ENCODE measurements at places on chromosomes 7 and 10.

GRCh38 chr7:40680657-40681056 is 545.9 kb downstream of the SUGCT start:
- no peak for DNase-seq

GRCh38 chr10:101301111-101301731 is 52.7 kb upstream of the BTRC start:
- DNase-seq, result no peak

DNA sequence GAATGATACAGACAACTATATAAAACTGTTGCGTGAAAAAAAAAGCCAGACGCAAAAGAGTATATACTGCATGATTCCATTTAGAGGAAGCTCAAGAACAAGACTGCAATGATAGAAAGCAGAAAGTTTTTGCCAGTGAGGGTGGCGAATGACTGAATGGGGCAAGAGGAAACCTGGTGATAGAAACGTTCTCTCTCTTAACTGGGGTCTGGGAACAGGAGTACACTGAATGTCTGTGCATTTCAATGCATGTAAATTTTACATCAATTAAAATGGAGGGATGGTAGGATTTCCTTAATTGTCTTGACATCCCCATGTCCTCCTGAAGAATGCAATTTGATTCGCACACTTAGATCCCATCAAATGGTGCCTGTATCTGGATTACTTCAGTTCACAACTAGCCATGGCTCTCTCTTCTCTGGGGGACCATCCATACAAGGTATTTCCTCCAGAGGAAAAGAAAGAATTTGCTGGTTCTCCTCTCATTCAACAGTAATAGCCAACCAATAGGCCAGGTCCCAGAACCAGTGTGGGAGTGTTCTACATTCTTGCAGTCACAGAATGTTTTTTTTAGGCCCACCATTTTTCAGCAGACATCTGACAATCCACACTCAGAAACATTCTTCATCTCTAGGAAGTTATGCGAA is 221.0 kb upstream of the KLF14 start:
- DNase-seq, result no peak

- no peak for DNase-seq
Measured at GRCh38 chr10:35426657-35427056, 90.3 kb downstream of the CCNY start.

- no peak for DNase-seq
Measured at GRCh38 chr10:52284416-52285013, 29.6 kb upstream of the DKK1 start.

GRCh38 chr7:112280267-112280666 is 73.8 kb downstream of the ZNF277 start:
- DNase-seq, result no peak

DNA sequence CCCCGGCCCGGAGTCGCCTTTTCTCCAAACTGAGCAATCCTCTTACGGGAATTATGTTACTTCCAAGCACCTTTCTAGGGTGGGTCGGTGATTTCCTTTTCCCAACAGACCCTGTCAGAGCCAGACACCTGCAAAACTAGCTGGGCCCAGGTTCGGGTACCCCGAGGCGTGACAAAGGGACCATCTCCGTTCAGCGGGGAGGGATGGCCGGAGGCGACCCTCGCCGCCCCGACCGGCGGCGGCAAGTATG is 445 bp downstream of the PPA1 start:
- no peak for DNase-seq

GRCh38 chr10:32190890-32191491 is 134.8 kb upstream of the KIF5B start:
- DNase-seq, result no peak

DNA sequence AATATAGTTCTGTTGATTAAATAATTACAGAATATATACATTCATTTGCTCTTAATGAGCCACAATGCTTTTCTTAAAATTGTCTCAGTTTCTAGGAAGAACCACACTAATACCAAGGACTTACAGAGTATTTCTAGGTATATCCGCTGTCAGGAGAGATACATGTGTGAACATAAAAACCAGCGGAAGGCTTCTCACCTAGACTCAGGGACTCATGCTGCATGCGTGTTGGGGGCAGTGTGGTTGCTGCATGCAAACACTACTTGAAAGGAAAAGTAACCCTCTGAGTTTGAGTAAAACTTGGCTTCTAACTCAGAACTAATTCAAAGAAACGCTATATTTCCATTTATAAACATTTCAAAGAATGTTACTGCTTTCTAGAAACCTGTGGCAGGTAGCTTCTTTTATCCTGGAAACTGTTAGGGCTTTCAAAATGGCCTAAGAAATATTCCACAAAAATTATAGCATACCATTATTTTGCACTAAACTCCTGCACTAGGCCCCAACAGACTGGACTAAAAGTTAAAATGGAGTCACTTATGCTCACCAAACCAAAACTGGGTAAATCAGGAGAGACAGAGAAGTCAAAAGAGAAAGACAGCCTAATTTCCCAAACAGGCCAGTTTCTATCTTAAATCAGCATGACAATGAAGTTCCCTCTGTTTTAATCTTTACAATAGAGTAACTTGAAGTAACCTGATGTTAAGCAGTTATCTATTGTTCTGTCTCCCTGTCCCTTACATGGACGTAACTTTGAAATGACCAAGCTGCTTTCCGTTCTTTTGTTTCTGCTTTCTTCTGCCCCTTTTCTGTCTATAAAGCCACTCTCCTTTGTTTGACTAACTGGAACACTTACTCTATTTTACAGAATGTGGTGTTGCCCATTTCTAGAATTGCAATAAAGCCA is 95.2 kb upstream of the FAM133B start:
- DNase-seq, result no peak

GRCh38 chr7:41837916-41838315 is 135.0 kb upstream of the INHBA start:
- DNase-seq, result no peak

DNA sequence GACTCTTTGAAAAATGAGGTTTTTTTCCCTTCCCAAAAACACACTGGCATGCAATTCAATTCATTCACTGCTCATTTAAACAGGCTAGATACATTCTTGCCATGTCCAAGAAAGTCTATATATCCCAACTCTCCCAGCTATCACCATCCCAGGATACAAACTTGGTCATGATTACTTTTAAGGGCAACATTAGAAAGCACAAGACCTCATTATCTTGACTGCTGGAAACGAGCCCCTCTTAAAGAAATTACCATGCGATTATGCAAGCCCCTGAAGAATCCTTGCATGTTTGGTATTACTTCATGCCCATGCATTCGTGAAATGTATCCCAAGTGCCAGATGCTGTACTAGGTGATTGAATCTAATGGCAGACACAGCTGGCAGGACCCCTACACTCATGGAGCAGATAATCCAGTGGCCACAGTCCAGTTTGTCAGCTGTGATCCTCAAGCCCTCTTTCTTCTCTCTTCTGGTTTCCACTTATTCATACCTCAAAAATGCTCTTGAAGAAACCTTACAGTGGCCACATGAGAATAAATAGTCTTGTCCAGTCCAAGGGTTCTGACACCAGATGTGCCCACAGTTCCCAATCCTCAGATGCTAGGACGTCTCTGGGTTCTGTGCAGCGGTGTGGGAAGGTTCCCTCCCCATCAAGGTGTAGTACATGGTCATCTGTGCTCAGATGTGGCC is 103.7 kb upstream of the HABP2 start:
- no peak for DNase-seq

DNA sequence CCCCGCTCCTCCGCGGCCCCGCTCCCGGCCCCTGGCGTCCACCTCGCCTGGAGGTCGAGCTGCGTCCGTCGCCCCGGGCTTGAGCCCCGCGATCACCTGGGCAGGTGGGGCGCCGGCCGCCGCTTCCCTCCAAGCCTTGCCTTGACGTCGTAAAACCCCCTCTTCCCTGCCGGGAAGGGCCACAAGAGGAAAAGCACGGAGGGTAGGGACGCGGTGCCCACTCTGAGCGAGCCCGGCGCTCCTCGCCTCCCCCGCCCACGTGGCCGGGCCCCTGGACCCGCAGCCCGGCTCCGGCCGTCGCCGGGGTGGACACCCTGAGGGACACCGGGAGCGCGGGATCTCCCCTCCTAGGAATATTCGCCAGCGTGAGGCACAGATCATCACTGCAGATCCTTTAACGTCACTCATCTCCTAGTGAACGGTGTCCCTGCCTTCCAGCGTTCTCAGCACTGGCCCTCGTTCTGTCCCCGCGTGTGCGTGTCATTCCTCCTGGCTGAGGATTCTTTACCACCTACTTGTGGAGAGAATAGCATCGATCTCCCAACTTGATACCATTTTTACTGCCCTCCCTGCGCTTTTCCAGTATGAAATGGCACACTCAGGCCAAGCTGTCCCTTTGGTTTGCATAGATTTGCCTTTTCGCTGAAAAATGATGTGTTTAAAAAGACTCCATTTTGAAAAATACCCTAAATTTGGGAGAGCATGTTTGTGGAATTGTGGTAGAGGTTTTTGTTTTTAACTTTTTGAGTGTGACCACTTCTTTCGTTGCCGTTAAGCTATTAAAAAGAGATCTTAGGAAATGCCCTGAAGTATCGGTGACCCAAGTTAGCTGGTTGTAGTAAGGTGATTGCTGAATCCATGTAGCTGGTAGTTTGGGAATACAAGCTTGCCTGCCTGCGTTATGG is 649 bp downstream of the ACTR3B start:
- DNase-seq, result peak; percentile 21

GRCh38 chr7:97024209-97025129 is at the start of gene DLX5:
TSS of gene DLX5 (minus strand) at chr7:97024831. CDS start at chr7:97024623, 208 bp downstream.
- peak; percentile 97 for DNase-seq

GRCh38 chr7:140841166-140841715 is 83.5 kb downstream of the BRAF start:
- no peak for DNase-seq

DNA sequence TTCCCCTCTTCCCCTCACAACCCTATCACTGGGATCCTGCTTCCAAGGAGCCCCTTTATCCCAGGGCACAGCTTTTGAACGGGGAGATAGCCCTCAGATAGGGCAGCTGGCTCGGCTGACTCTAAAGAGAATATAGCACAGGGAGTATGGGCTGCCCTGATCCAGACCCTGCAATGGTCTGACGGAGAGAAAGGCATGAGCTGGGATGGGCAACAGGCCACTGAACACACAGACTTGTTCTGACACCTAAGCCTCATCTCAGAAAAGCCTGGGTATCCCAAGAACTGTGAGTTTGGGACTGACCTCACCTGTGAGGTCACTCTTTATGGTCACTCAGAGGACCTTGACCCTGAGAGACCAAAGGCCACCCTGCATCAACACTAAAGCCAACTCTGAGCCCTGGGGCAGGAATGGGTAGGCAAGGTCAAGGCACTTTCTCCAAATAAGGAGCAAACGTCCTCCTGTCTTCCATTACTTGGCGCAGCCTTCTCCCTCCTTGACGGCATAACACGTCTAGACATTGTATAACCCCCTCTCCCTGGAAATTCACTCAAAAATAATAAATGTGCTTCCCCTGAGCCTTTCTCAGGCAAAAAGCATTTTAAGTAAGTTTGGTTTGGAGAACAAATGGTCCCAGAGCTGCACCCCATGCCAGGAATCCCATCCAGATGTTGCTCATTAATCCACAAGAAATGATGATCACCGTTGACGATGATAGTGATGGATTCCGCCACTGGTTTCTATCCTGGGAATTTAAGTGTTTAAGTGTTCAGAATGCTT is 8.2 kb upstream of the LRRC18 start:
- DNase-seq, result no peak

- DNase-seq, result no peak
Measured at GRCh38 chr7:111352319-111352718, 210.0 kb downstream of the IMMP2L start.

- DNase-seq, result no peak
Measured at GRCh38 chr7:125136755-125137532, 207.3 kb upstream of the POT1 start.

DNA sequence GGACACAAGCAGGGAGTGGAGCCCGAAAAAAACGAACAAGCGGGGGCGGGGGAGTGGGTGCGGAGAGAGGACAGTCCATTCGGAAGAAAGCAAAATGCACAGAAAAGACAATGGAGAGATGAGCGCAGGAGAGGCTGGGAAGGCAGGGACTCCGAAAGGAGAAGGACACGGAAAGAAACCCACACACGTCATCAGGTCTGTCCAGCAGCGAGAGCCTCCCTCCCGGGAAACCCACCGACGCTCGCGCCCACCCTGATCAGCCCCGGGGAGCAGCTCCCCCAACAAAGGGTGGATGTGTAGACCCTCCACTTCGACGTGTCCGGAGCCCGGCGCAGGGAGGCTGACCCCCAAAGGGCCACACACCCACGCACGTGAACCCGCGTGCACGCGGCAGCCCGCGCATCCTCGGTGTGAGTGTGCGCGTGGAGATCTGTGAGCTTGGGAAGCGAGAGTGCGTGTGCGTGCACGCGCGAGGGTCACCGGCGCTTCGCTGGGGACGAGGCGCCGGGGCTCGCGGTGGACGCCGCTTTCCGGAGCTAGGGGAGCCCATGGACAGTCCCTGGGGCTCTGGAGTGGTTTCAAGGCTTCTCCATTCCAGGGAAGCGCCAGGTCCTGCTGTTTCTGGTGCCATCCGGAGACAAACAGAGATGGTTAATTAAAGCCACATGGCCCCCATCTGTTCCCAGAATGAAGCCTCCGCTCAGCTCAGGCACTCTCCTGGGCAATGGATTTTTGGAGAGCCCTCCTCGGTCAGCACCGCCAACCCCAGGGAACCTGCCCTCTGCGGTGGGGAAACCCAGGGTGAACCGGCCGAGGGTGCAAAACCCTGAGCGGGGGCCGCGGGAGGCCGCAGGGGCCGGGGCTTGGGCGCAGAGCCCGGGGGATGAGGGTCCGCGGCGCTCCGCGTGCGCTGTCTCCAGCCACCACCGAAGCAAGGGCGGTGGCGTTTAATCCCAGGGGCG is 916 bp downstream of the LAMB1 start:
- DNase-seq, result peak; percentile 22

DNA sequence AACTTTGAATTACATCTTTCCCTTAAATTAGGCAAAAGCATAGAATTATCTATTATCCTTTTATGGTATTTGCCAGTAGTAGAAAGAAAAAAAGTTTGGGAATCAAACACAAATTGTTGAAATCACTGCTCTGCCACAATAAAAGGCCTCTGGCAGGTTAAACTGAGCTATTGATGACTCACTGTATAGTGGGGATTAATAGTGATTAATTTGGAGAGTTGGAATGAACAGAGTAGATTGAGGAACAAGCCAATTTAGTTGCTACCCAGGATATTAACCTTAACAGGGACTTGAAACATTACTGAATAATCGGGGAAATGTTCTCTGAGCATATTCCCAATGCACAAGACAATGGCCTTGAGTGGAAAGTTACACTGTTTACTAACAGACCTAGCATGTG is 33.1 kb downstream of the MASTL start:
- DNase-seq, result no peak

DNA sequence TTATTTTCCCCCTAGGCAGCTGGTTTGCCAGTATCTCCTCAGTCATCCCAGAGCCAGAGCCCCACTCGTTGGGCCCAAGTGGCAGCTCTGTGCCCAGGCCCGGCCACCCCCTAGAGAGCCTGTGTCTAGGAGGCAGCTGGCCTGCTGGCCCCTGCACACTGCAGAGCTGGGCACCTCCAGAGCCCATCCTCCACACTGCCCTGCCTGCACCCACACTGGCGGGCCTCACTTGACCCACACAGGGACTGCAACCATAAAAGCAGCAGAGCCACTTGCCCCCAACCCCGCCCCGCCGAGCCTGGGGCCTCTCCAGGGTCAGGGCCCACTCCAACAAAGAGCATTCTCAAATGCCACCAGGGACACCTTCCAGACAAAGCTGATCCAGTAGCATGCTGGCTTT is 5.4 kb downstream of the ASB13 start:
- DNase-seq, result no peak
